ENCODE measurements at places on chromosomes 11 and 22.

DNA sequence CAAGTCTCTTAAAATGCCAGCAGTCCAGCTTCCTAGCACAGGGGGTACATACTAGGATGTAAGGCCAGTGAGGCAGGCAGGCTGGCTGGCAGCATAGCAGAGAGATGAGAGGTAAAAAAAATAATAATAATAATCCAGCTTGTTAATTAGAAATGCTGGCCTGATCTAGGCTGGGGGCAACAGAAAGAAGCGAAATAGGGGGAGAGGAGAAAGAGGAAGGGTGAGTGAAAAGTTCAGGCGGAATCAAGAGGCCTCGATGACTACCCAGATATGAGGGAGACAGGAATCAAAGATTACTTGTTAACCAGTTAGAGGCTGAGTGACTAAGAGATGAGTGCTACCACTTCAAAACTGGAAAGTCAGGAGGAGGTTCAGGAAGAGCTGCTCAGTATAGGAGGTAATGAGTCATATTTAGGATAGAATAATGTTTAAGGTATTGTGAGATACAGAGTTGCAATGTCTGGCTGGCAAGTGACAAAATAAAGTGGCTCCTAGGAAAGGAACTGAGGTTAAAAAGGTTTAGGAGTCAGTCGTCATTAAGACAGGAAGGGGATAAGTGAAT lies 2.8 kb downstream of the ALKBH8 start:
- no peak for DNase-seq

DNA sequence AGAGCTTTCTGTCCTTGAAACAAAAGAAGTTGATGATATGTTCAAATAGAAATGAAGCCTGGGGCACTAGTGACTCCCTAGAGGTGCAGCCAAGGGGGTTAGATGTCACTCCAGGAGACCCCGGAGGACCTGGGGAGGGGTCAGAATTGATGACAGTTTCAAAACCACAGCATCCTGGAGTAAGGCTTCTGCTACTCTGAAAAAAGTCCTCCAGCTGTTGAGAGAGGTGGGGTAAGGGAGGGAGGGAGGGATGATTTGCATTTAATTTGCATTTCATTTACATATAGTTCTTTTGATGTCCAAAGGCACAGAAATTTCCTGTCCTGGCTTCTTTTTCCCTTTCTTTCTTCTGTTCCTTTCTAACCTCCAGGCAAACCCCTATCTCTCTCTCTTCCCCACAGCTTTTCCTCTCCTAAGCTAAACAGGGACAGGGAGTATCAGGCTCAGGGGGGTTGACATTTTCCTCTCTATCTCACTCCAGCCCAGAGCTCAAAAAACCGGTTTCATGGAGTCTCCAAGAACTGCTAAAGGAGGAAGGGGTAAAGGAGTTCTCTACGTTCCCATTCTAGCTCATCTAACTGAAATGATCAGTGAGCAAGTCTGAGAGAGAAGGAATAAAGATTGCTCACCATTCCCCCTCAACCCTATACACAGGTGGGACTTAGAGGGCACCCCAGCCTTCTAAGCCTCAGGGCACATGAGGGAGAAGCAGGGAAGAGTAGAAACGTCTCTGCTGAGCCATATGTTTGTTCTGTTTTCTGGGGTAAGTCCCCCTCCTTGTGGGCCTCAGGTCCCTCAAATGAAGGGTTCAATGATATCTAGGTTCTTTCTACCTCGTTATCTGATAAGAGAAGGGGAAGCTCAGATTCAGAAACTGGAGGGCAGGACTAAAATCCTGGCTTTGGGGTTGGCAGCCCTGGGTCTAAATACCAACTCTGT lies 3.5 kb upstream of the POU2F3 start:
- DNase-seq: no peak

DNA sequence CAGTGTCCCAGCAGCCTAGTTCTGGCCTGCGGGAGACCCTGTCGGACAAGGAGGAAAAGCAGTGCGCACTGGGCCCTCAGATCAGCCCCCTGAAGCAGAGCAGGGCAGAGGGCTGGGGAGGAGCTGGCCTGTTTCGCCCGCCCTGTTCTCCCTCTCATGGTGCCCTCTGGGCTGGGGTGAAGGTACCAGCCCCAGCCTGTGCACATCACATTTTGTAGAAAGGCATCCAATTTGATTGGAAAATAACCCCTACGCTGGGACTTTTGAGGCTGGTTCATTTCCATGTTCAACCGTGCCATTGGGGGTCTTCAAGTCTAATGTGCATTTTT lies 832 bp upstream of the NAP1L4 start:
- DNase-seq: no peak

DNA sequence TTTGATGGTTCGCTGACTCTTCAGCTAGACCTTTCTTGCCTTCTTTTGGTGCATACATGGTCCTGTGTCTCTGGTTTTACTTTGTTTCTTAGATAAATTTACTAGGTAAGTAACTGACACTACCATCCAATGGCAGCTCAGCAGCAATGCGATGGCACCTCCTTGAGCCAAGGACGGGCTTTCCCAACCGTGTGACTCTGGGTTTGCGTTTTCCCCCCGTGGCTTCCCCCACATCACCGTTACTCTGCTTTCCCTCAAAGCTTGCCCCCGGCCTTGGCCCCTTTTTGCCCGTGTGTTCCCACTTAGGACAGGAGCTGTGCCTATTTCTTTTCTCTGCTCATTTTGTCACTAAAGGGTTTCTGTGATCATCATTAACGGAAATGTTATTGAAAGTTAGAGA lies 41.5 kb downstream of the TBC1D22A start:
- no peak for DNase-seq

GRCh38 chr11:69930081-69931059 lies 111.2 kb upstream of the FGF3 start:
- DNase-seq: no peak

- no peak for DNase-seq
These were observed 19.8 kb downstream of the USP35 start for GRCh38 chr11:78208257-78209165.

GRCh38 chr11:45593992-45594391 lies 71.4 kb downstream of the CHST1 start:
- no peak for DNase-seq

- DNase-seq: no peak
These were observed 22.1 kb upstream of the PSMA1 start for GRCh38 chr11:14542324-14542723.

GRCh38 chr11:119506436-119506835 lies 83.5 kb upstream of the THY1 start:
- no peak for DNase-seq

DNA sequence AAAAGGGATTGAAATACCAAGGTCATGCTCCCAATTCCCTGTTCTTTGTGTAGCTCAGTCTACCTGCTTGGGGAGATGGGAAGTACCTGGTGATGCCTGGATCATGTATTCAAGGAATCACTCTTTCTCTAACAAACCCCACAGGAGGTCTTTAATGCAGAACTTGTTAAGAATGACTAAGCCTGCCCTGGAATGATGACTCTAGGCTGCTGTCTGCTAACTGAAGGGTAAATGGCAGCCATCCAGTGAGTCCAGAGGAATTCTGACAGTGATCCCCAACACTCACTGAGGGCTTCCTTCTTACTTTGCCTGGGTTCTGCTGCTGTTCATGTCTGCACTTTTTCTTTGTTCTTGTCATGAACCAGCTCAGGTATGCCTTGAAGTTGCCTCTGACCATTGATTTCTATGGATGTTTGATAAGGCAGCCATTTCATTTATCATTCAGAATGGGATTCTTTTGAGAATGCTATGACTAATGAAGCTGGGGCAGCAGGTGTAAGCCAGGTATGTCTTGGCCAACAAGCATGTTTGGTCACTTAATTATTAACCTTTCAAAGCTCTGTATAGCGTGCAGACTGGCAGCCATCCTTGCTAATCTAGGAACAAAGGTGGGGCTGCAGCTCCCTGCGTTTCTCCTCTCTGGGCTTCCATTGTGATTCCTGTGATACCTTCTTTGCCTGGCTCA lies 11.4 kb downstream of the PRSS23 start:
- no peak for DNase-seq

DNA sequence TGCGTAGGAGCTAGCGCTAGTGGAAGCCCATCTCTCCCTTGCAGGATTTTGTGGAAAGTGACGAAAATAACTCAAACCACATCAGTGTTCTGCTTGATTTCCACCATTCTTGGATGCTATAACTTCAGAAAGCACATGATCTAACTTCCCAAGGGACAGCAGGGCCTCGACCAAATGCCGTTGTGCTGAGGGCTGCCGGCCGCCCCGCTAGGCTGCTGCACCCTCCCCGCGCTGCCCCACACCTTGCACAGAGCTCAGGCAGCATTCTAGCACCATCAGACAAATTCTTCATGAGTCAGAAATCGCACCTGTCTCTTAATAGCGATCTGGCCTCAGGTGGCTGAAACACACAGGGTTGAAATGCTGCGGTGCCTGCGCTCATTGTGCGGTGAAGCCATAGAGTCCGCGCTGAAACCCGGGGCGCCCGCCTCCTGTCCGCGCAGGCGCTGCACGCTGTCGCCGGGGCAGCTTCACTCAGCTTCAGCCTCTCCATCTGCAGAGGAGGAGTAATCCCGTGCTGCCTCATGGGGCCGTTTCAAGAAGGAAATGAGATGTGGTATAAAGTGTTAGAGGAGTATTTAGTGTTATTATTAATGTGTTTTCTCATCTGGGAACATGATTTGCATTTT lies 59.2 kb upstream of the B3GAT1 start:
- no peak for DNase-seq

DNA sequence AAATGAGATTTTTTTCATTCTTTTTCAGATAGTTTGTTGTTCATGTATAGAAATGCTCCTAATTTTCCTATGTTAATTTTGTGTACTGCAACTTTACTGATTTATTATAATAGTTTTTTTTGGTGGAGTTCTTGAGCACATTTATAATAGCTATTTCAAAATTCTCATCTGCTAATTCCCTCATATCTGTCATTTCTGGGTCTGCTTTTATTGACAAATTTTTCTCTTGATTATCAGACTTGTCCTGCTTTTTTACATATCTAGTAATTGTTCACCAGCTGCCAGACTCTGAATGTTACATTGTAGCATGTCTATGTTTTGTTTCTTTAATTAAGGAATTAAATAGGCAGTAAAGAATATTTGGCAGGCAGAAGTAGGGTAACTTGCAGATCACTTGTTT lies 60.9 kb upstream of the PARVA start:
- DNase-seq: no peak

DNA sequence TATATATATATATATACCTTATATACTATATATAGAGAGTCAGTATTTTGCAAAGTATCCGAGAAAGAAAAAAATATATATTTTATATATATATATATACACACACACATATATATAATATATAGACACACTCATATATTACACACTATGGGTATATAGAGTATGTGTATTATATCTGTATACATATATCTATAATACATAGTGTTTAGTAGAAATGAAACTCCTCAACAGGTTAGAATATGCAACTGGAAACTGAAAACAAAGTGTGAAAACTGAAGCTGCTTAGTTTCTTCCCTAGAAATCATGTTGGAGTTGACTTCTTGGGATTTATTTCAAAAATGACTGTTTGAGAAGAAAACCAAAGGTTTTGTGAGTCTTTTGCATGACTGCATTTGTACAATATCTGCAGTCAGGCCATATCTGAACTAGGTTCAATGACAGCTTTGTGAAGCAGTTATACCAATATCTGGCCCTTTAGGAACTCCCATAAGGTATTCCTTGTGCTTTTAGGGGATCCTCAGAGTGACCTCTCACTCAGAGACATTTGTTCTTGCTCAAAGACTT lies 284.1 kb downstream of the CASP12 start:
- DNase-seq: no peak

DNA sequence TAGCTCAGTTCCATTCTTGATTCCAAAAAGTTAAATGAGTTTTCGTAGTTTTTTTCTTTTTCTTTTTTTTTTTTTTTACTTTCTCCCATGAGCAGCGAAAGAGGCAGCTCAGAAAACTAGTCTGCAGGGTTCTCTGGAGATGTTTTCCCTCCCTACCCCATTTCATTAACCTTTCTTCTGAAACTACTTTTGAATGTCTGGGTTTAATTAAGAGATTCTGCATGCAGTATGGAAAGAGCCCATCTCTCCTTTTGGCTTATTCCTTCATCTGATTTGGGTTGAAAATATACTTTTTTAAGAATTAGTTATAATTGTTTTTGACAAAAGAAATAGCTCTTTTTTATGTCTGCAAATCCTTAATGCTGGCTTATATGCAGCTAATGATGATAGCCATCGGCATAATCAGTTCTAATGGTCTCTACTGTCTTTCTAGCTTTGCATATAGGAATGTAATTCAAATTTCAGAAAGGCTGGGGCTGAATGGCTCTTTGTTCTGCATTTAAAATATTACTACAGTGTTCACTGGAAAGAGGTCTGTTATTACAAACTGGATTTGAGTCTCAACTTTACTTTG lies 265.3 kb downstream of the FAT3 start:
- DNase-seq: no peak

DNA sequence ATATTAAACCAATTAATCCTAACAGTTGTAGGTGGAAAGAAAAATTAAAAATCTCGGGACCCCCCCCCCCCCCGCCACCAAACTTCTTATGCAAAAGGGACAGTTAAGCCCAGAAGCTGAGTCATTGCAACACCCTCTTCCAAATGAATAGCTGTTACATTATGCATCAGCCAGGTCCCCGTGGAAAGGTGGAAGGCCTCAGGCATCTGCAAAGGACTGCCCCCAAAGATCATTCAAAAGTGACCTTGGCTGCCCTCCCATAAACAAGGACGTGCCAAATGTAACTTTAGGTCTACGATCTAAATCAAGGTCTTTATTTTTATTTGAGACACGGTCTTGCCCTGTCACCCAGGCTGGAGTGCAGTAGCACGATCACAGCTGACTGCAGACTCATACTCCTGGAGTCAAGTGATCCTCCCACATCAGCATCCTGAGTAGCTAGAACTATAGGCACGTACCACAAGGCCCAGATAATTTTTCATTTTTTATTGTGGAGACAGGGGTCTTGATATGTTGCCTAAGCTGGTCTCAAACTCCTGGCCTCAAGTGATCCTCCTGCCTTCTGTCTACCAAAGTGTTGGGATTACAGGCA lies 22.8 kb downstream of the SYN3 start:
- no peak for DNase-seq

GRCh38 chr11:125164422-125165110 lies at the start of gene PKNOX2:
PKNOX2 (plus strand) TSS chr11:125164751; CDS start chr11:125351306, 186,555 bp downstream.
- no peak for DNase-seq

- no peak for DNase-seq
These were observed 260.0 kb upstream of the POU2AF2 start for GRCh38 chr11:110985547-110985946.

- DNase-seq: no peak
These were observed 104.7 kb upstream of the CARD18 start for GRCh38 chr11:105244160-105244825.

GRCh38 chr11:9760193-9760575 lies 96.3 kb downstream of the SWAP70 start:
- peak; percentile 30 for DNase-seq

DNA sequence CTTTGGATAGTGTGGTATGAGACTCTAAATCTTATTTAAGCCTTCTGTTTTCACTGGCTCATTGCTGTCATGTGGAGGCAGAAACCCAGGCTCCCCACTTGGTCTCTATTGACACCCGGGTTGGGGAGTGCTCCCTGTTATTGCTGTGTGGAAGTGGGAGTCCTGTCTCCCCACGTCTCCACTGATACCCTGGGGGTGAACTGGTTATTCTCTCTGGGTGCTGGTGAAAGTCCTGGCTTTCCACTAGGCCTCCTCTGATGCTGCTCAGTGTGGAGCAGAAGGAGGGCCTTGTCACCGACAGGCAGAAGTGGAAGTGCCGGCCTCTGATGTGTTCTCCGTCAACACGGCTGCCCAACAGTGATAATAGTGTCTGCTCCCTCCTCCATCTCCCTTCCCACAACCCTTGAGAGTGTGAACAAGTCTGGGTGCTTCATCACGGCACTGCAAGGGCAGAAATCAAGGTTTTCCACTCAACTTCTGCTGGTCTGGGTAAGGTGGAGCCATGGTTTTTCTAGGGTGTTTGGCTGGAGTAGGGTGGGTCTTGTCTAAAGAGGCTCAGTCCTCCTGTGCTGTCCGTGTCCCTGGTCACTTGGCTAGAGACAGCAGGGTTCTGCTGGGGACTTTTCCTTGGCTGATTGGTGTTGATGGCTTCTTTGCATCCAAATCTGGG lies 240.7 kb upstream of the B3GAT1 start:
- no peak for DNase-seq

Data from right renal cortex interstitium (tissue), 3 donors.